Activated naive CD8-positive, alpha-beta T cell treated with anti-CD3 and anti-CD28 coated beads, Interleukin-2, amount 10 ng/mL, durations not matched to agents 7 days and 5 days (primary cell): ENCODE measurements at places on chromosomes 3 and 15.

GRCh38 chr3:169661361-169662131 lies 2.0 kb downstream of the MECOM start:
- DNase-seq = peak; percentile 42

GRCh38 chr15:55499151-55499550 lies 8.9 kb downstream of the DNAAF4 start:
- DNase-seq = no peak

DNA sequence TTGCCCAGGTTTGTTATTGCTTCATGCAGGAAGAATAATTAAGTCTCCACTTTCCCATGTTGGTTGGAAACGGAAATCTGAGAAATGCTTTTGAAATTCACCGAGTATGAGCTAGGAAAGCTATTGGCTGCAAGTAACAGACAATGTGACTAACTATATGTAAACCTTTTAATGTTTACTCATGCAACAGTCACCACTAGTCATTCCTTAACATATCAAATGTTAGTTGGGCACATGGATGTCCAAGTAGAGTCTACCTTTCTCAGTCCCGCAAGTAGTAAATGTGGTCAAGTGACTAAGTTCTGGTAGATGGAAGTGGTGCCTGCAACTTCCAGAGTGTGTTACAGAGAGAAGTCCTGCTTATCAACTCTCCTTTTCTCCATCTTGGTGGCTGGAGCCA lies 52.5 kb downstream of the KLF15 start:
- DNase-seq = no peak

GRCh38 chr3:186525369-186526255 lies 18.6 kb downstream of the CRYGS start:
- no peak for DNase-seq

DNA sequence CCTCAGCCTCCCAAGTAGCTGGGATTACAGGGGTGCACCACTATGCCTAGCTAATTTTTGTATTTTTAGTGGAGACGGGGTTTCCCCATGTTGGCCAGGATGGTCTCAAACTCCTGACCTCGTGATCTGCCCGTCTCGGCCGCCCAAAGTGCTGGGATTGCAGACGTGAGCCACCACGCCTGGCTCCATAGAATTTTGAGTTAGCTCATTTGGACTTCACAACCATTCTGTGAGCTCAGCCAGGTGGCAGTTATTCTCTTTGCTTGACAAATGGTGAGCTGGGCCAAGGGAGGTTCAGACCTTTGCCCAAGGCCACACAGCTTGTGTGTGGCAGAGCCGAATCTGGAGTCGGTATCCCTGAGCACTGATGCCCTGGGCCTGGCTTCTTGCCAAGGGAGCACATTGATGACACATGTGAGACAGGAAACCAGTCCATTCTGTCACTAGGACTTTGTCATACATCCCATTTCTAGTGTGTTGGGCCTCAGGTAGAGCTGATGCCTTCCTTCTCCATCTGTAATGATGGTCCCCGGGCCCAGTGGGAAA lies 17.6 kb downstream of the PODXL2 start:
- no peak for DNase-seq

DNA sequence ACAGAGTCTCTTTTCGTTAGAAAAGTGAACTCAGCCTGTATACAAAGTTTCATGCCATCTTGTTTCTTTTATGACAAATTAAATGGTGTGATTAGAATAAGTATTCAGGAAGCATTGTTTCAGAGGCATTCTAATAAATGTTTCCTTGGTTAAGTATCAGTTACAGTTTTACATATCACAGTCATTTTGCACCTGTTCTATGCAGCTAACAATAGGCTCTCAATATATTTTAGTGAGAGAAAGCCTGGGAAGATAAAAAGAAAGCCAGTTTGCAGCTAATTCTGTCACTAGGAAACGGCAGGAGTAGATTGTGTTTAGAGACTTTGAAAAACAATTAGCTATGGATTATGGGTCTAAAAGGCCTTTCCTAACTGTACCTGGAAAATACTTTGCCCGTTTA lies 252.8 kb downstream of the ZIC1 start:
- no peak for DNase-seq

- no peak for DNase-seq
These were observed 225.6 kb upstream of the ATP11B start for GRCh38 chr3:182567700-182568099.

- no peak for DNase-seq
These were observed 8.9 kb upstream of the CHRNA3 start for GRCh38 chr15:78629716-78630065.

- no peak for DNase-seq
These were observed 95.8 kb downstream of the ZPLD1 start for GRCh38 chr3:102530415-102531181.

- no peak for DNase-seq
These were observed 40.3 kb downstream of the EDEM1 start for GRCh38 chr3:5227812-5228211.

GRCh38 chr3:177640319-177640965 lies 443.2 kb upstream of the TBL1XR1 start:
- DNase-seq = no peak

DNA sequence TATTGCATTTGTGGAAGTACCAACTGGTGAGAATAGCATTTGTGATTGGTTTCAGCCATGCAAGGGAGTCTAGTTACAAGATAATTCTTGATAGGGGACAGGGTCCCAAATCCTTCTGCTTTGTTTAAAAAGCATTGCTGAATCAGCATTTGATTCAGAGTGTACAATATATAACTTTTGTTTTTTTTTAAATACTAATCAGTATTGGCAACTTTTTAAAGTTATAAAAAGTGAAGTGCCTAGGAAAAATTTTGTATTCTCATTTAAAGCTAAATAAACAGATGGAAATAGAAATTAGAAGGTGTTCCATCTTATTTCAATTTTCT lies 75.4 kb upstream of the SLC25A26 start:
- no peak for DNase-seq

DNA sequence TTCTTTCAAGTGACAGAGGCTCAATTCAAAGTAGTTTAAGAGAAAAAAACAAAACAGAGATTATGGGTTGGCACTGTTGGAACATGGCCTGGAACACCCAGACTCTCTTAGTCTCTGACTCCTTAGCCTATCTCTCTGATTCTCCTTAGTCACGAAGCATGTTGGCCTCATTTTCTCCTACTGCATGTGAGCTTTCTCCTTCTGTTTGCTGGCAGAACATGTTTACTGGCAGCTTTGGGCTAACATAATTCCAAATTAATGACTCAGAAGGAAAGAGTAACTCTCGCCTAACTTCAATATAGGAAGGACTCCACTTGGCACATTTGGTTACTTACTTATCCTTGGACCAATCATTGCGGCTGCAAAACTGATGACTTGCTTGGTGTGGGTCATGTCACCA lies 21.7 kb upstream of the CCDC39 start:
- no peak for DNase-seq

DNA sequence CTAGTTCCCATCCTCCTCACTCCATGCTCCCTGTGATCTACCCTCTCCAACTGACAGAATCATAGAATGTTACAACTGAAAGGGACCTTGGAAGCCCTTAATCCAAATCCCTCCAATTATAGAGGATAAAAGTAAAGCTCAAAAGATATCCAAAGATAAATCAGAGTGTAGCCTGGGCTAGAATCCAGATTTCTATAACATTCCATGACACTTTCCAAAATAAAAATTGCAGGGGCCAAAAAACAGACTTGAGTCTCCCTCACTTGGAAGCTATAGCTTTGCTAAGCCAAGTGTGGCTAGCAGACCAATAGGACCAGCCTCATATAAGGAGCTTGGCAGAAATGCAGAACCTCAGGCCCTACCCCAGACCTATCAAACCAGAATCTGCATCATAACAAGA lies 148.1 kb downstream of the NTRK3 start:
- DNase-seq = no peak

GRCh38 chr3:123679712-123680386 lies 95.0 kb upstream of the HACD2 start:
- no peak for DNase-seq
